ENCODE measurements at places on chromosomes 2 and 18.

GRCh38 chr18:57980573-57981307, 63.3 kb upstream of the NEDD4L start:
- no peak for DNase-seq

- DNase-seq: no peak
These were observed 41.1 kb upstream of the NPAS2 start for GRCh38 chr2:100778637-100779450.

- no peak for DNase-seq
These were observed 87.1 kb upstream of the RAB6C start for GRCh38 chr2:129892360-129892759.

GRCh38 chr2:121567957-121568409, 37.3 kb downstream of the RNU4ATAC start:
- DNase-seq: no peak

- no peak for DNase-seq
These were observed 279.5 kb upstream of the PKDCC start for GRCh38 chr2:41768310-41768709.

- peak; percentile 12 for DNase-seq
These were observed 376.8 kb upstream of the ID2 start for GRCh38 chr2:8304821-8305766.

GRCh38 chr2:26330114-26330549, 15.8 kb upstream of the SELENOI start:
- peak; percentile 66 for DNase-seq

DNA sequence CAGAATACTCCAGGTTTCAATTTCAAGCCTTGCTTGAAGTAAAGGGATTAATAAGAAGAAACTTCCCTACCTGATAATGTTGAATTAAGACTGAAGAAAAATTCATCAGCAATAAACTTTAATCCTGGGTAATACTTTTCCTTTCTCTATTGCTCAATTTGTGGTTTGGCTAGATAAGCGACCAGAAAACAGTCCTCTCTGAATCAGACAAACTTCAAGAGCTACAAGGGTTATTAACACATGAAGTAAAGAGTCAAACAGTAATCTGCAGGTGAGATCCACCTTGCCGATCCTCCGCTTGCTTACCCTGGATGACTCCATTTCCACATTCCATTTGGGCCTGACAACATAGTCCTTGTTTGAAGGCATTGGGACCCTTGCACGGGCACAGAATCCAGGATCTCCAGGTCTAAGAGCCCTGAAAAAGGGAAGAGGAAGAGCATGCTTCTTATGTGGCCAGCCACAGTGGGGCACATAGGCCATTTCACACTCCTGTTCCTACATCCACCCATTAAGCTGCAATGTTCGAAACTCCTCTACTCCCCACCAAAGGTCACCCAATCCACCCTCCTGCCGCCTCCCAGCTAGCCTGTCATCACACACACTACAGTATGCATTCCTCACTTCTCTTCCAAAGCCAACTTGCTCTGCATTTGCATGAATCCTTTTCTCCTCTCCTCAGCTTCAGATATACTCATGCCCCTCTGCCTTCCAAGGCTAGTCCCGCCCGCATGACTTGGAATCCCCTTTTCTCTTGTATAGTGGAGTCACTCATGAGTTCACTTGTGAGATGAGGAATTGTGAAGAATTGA, 39.8 kb downstream of the IWS1 start:
- no peak for DNase-seq

DNA sequence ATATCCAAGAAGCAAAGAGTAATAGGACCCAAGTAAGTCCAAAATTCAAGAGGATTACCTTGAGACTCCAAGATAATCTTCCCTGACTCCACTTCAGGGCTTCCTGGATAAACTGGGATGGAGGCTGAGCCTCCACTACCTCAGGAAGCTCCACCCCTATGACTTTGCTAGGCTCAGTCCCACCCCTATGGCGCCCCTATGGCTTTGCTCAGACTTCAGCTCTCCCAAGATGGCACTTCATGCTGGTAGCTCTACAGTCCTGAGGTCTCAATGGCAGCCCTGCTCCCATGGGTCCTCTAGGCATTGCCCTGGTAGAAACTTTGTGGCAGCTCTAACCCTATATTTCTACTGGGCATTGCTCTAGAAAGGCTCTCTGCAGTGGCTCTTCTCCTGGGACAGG, 69.9 kb upstream of the CHAC2 start:
- DNase-seq: no peak

- DNase-seq: no peak
These were observed 397.9 kb downstream of the NYAP2 start for GRCh38 chr2:225797394-225797793.

- no peak for DNase-seq
These were observed 84.3 kb upstream of the SERTAD2 start for GRCh38 chr2:64738026-64738425.

- no peak for DNase-seq
These were observed 17.6 kb downstream of the DHRS9 start for GRCh38 chr2:169086893-169087467.

DNA sequence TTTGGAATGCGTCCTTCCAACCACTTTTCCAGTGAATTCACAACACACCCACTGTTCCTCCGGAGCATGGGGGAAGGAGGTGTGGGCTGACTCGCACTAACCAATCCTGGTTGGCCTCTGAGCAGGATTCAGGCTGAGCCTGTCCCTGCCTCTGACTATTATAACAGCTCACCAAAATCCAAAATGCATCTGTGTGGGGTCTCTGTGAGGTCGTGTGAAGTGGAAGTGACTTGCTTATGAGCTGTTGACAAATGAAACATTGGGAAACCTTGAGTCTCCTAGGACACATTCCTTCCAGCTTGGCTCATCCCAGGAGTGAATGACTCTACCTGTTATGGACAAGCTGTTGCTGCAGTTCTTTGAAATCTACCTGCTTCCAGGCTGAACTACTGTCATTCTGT, 1.5 kb downstream of the CIDEA start:
- DNase-seq: no peak

GRCh38 chr2:151978709-151979108, 120.1 kb downstream of the CACNB4 start:
- DNase-seq: no peak

GRCh38 chr2:152198499-152198898, 22.9 kb upstream of the STAM2 start:
- no peak for DNase-seq

DNA sequence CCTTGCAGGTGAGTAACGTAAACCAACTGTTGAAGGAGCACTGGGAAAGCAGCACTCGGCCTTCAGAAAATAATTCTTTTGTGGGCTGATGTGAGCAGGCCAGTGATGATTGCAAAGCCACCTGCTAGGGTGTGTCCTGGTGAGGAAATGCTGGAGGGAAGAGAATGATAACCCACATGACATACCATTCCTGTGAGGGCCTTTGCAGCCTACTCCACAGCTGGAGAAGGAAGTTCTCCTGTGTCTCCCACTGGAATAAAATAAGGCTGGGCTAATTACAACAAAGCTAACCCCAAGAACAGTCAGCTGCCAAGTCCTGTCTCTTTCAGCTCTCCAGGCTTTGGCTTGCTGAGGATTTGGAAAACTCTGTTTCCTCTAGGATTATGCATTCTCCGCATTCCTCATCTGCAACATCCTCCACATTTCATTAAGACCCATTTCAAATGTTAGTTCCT, 16.7 kb upstream of the DSG1 start:
- DNase-seq: no peak

DNA sequence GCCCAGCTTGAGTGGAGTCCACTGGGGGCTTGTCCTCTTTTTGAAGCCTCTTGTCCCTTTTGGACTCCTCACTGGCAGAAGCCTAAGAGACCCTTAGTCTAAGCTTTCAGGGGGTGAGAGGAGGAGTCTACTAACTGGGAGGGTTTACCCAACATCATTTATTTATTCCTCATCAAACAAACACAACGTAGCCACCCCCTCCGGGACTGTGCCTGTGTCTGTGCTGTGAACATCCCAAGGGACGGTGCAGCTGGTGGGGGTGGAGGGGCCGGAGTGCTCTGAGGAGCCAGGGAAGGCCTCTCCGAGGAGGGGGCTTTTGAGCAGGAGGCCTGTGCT, 42.7 kb upstream of the TAF1B start:
- no peak for DNase-seq

- DNase-seq: no peak
These were observed 2.5 kb downstream of the UXS1 start for GRCh38 chr2:106191511-106192016.

- peak; percentile 33 for DNase-seq
These were observed 21.0 kb upstream of the PTMA start for GRCh38 chr2:231687133-231687852.

- DNase-seq: no peak
These were observed 41.6 kb downstream of the SERPINB8 start for GRCh38 chr18:64011513-64011912.

DNA sequence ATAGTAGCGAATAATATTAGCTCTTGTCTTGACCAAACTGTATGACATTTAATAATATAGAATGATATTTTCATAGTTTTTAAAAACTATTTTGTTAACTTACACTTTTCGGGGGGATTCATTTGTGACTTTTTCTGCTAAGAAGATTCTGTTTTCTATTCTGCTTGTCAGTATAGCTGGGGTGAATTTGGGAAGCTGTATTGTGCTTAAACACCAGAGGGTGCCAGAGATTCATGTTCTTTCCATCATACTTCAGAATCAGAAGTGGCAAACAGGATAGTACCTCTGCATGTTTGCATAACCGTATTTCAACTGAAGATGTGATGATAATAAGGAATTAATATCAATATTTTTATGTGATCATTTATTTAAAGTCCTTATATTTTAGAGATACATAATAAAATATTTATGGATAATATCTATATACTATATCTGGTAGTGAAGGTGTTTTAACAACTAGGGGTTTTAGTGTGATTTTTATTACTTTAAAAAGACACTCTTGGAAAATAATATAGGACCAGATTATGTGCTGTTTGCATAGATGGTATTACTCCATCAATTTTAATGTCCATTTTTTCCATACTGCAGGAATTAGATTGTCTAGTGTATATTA, 81.0 kb downstream of the TAF4B start:
- DNase-seq: no peak

DNA sequence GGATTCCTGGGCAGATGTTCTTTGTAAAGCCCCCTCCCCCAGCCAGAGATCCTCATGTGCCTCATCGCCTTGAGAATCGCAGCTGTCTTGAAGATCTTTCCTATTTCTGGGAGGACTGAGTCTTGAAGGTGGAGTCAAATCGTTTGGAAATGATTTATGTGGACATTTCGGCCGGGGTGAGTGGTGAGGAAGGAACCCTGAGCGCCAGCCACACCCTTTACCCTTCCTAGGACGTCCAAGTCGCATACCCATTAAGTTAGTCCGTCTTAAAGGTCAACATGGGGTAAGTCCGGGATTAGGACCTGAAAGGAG, 84.9 kb upstream of the ZCCHC2 start:
- DNase-seq: no peak

DNA sequence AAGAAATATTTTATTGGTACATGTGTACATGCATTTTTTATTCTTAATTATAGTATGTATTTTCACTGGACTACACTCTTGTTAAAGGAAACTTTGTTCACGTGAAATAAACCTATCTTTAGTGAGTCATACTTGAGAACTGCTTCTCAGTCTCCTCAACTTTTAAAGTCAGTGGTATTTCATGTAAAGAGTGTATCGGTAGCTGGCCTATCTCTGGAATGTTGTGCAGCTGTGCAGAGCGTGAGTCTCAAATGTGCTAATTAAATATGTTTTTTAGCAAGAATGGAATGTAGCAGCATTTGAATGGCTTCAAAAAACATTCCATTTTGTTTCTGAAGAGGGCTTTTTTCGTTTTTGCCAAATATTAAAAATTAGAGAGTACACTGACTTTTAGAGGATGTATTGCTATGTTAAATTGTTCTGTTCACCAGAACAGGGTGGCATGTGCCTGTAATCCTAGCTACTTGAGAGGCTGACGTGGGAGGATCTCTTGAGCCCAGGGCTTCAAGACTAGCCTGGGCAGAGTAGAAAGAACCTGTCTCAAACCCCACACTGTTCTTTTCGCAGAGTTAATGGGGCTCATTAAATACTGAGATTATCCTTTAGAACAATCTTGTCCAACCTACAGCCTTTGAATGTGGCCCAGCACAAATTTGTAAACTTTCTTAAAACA, 14.3 kb downstream of the SPTBN1 start:
- no peak for DNase-seq

DNA sequence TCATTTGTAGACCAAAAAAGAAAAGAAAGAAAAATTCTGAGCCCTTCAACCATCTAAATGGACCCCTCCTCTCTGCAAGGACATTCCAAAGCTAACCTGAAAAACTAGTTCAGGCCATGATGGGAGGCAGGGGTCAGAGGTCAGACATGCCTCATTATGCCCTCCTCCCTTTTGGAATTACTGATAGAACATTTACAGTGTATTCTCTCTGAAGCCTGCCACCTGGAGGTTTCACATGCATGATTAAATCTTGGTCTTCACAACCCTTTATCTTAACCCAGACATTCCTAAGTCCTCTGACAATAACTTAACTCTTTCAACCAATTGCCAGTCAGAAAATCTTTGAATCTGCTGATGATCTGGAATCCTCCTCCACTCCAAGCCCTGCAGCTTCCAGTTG, 86.0 kb downstream of the SPP2 start:
- no peak for DNase-seq

DNA sequence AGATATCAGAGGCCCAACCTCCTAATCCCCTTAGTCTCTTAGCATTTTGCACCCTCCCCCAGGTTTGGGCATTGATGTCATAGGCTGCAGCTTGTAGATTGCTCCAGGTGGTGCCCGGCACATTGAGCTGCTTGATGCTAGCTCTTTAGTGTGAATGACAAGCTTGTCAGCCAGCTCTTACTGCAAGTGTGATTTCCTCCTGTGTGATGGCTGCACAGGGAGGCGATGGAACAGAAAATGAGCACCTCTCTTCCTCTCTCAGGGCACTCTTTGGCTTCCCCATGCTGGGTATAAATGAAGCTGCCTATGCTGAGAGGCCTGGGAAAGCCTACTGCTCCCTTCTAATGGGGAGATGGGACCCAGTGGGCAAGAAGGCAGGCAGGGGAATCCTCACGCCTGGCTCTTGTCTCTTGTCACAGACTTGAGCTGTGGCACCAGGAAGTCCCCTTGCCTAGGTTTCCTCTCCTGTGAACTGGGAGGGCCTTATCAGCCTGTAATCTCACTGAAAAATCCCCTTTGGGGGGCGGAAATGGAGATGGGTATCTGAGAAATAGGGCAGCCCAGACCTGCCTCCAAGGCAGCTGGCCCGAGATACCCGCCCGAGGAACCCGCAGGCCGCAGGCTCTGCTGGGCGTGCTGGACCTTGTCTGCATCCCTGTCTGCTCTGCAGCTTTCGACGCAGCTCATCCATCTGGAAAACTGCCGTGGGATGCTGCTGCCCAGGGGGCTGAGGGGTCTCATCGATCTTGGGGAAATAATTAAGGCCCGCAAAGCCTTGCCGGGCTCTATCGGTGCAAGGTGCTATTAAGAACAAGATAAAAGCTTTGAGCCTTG, 163.5 kb upstream of the CXCR4 start:
- peak; percentile 8 for DNase-seq

DNA sequence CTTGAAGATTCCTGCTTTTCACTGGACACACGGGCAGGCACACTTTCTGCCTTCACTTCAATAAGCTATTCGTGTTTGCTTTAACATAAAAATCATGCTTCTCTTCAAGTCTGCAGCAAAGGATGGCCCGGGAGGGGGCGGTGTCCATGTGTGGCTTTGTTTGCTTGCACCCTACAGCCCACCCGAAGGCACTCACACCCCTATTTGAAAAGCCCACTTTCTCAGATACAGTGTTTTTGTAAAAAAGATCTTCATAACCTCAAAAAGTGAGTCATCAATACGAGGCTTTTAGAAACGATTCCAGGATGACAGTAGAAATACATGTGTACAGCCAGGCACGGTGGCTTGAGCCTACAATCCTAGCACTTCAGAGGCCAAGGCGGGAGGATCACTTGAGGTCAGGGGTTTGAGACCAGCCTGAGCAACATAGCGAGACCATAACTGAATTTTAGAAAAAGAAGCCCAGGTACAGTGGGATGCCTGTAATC, 36.5 kb upstream of the HPCAL1 start:
- DNase-seq: no peak

GRCh38 chr2:227826563-227826962, 12.9 kb downstream of the CCL20 start:
- no peak for DNase-seq

Data from NK-92 treated with Interleukin-12 subunit alpha and Interleukin-12 subunit beta, amount 100 ng/mL, for 24 hours (cell line).